Retinal pigment epithelial cell (primary cell): ENCODE measurements at places on chromosomes 7 and 10.

DNA sequence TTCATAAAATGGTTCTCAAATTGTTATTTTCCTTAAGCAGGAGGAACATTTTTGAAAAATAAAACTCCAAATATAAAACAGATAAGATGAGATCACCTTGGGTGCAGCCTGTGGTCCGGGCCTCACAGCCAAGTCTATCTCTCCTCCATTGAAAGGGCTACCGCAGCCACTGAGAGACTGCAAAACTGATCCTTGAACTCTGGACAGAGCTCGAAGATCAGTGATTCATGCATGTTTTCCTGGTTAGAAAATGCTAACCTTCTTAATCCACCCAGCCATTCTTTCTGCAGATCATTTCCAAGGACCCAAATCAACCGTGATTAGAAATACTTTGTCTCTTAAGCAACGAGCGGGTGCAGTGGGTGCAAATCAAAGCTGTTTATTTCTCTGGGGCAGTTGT, 378.8 kb downstream of the PLXDC2 start:
- DNase-seq = no peak

GRCh38 chr10:87865241-87865881, 1.9 kb downstream of the PTEN start:
- no peak for DNase-seq

- no peak for DNase-seq
Observed at GRCh38 chr10:3945026-3945425, 160.0 kb upstream of the KLF6 start.

- no peak for DNase-seq
Observed at GRCh38 chr10:74156919-74157289, 5.9 kb downstream of the ADK start.

DNA sequence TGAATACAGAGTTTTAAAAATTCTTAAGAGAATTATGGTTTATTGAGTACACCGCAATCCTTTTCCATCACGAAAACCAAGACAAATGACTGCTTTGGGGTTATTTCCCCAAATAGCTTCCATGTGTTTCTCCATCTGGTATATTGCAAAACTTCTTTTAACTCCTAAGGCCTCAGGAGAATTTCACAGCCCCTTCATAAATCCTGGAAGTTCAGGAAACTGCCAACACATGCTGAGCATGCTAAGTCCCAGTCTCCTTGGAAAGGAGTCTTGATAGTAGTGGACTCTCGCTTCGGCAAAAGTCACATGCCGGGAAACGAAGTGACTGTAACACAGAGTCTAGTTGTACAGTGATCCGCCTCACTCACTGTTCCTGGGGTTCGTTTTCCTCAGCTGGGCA, 88.1 kb upstream of the RSU1 start:
- DNase-seq = no peak

GRCh38 chr10:29555746-29556481, 78.9 kb downstream of the SVIL start:
- DNase-seq = no peak
